ENCODE measurements at places on chromosomes 5 and 9. TPM values are rescaled to one million over a fixed set of nuclear protein-coding genes. Genes with fewer than 3 reads are reported as not detected.

The ALDH1A1 gene
- total RNA-seq = 126 TPM

The ENTPD8 gene
- total RNA-seq = not detected

The CTNND2 gene
- total RNA-seq = 1.7 TPM

The PDE6A gene
- total RNA-seq = 0.25 TPM

The PHYHD1 gene
- 23.6 TPM for total RNA-seq

The GHR gene
- 16.7 TPM for total RNA-seq

The RELL2 gene
- total RNA-seq = 5.6 TPM
